ENCODE measurements at places on chromosomes 12 and 14. TPM values are rescaled to one million over a fixed set of nuclear protein-coding genes. Genes with fewer than 3 reads are reported as not detected.
A peak's percentile ranks its signal among the peaks of the same experiment; 100 is the strongest.

DNA sequence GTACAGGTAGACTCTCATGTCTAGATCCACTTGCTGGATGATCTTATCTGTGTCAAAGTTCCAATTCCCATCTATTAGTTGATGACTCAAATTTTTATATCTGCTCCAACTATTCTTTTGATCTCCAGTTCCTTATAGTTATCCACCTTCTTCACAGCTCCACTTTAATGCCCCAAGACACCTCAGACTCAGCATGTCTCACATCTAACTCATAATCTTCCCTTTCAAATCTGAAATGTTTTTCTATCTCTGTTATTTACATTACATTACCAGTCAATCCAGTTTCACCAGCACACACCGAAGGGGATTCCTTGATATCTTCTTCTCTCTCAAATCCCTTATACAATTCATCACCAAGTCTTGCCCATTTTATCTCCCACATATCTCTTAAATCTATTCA, 3.7 kb upstream of the METAP2 start:
- DNase-seq: peak; percentile 67

PLCZ1 gene
- total RNA-seq: not detected

TAS2R10 gene
- total RNA-seq: 0.58 TPM

- no peak for DNase-seq
Measured at GRCh38 chr12:124663206-124663605, 95.8 kb upstream of the NCOR2 start.

GRCh38 chr12:27220055-27220987, 23.8 kb upstream of the STK38L start:
- DNase-seq: no peak

DNA sequence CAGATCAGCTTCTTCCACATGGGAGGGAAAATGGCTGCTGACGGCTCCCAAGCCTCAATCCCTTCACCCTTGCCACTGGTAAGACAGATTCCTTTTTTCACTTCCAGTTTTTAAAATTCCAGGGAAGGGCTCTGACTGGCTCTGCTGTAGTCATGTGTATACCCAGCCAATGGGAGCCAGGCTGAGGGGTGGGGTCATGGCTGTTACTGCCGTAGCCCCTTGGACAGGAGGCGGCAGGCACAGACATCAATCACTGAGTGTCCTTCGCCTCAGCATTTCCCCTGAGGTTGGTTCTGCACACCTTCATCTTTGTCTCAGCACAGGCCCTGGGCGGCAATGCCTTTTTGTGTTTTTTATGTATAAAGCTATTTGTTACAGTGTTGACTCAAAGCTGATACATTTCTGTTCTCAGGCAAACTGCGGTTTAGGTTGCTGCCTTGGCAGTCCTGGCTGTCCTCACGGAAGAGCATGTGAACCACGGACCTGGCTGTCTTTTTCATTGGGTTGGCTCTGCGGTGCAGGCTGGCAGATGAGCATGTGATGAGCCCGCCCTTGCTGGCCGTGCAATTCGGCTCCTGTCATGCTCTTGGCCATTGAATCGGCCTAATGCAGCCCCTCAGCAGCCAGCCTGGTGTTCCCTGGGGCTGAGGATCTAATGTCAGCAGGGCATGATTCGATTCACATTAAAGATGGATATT, 74.3 kb downstream of the PPM1A start:
- DNase-seq: peak; percentile 49

CCDC175 gene
- not detected for total RNA-seq

RARG gene
- total RNA-seq: 73.5 TPM

- DNase-seq: peak; percentile 82
Measured at GRCh38 chr12:123062681-123063486, 82.4 kb downstream of the ARL6IP4 start.

ANO2 gene
- total RNA-seq: not detected

DNA sequence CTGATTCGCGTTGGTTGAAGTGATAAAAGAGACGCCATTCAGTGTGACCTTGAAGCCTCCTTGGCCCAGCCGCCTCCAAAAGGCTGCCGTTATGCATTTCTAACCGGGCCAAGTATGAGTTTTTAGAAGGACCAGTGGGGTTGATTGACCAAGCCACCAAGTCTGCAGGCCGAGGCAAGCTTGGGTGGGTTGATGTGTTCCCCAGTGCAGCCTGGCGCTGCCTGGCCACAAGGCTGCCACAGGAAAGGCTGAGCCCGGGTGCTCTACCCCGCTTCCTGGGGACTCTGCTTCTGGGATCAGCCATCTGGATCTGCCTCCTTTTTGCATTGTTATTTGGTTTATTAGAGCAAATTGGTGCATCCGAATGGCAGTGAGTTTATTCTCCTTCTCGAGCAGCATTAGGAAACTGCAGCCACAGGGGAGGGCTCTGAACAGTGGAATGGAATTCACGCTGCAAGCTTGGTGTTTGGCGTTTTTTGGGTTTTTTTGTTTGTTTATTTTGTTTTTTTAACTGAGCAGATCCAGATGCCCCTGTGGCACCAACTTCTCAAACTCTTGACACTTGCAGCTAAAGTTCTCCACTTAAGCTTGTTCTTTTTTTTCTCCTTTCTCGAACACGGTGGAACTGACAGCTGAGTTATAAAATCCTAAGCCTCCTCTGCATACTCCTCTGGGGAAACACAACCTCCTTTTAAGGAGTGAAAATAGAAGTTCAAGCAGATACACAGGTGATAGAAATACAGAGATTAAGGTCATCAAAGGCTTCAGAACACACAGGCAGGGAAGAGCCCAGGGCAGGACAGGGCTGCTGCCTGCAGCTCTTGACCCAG, 145.4 kb upstream of the FKBP4 start:
- DNase-seq: no peak

- DNase-seq: peak; percentile 66
Measured at GRCh38 chr12:116066381-116067230, 210.9 kb downstream of the MED13L start.

DNA sequence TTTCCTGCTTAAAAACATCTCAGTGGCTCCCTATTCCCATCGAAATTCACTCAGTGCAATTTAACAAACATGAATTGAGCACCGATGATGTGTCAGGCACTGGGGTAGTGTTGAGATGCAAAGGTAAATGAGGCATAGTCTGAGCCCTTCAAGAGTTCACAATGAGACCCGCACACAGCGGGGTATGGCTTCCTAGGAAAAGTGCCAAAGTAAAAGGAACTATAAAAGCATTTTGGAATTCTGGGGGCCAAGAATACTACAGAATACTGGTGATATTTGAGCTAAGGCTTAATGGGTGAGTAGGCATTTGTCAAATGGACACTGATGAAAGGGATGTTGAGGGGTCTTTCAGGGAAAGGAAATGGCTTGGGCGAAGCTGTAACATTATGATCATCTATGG, 315.4 kb downstream of the DPF3 start:
- DNase-seq: no peak

DNA sequence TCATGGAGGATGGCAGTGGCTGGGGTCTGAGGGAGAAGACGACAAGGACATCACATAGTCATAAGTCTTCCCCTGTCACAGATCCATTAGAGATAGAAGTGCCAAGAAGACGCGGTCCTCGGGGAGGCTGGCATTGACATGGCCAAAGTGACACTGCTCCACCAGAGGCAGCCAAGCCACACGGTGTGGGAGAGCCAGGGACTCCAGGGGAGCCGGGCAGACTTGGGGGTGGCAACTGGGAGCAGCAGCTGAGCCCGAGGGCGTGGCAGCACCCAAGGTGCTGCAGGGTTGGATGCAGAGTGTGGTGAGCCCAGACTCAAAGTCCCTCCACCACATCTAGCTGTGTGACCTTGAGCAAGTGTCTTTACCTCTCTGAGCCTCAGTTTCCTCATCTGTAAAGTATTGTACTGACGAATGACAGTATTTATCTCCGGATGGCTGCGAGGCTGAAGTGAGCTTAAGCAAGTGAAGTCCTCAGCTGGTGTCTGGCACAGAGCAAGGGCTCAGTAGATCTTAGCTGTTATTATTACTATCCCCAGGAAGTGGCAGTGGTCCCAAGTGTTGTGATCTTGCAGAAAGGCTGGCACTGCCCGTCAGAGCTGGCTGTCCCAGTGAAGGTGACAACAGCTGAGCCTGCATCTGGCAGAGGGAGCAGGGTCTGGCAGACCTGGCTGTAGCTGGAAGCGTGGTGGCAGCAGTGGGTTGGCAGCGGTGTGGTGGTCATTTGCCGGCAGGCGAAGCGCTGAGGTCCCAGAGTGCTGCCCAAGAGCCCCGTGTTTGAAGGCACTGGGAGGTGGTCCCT, 54.9 kb downstream of the ZNF664 start:
- no peak for DNase-seq

LTBP2 gene
- total RNA-seq: 17.4 TPM

CMKLR1 gene
- total RNA-seq: not detected

DNA sequence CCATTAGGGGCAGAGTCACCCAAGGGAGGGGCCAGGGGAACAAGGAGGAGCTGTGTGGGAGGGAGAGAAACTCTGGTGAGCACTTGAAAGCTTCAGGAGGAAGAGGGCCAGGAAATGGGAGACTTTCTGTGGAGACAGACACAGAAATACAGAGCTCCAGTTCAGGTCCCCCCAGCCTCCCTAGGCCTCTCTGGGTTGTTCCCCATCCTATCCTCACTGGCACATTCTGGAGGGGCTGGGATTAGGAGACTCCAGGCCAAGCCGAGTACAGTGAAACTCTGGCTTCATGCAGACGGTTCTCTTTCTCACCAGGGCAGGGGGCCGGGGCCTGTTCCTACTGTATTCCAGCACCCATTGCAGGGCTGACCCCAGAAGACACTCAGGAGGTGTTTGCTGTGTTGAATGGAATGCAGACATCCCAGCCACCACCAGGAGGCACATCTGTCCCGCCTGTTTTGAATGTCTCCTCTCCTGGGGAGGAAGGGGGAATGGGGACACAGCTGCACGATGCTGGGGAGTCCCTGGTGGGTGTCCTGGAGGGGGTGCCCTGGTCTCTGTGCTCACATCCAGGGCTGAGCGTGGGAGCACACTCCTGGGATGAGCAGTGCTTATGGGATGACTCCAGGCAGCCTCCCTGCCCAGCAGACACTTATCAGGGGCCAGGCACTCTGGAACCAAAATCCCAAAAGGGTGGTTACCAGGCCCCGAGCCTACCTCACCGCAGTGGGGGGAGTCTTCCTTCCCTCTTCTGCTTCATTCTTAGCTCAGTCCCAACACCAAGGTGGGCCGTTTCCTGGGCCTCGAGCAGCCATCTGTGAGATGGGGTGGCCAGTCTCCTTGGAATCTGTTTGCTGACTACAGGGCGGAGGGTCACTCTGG, 5.5 kb upstream of the KRT84 start:
- peak; percentile 62 for DNase-seq

GRCh38 chr14:60241091-60241490, 7.9 kb upstream of the PPM1A start:
- no peak for DNase-seq

GRCh38 chr12:51852404-51853137, 4.1 kb upstream of the FIGNL2 start:
- no peak for DNase-seq

DNA sequence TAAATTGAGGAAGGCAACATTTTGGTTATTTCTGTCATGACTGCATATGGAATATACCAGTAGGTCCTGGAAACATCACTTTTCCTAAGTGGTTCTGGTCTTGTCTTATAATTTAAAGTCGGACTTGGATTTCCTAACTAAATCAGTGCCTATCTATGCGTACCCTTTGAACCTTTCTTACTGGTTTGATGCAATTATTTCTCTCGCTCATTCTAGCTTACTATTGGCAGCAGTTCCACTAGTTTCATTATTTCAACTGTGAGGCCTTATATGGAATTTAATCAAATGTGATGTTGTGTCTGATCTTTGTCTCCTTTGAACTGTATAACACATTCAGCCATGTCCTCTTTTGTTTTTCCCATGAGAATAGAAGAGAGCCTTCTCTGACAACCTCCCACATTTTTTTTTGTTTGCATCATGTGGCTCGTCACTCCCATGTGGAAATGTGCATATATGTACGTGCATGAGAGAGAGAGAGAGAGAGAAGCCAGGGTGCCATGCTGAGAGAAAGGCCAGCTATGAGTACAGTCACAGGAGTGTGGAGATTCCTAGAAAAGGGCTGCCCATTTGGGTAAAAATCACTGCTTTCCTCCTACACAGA, 48.0 kb downstream of the AKAP6 start:
- no peak for DNase-seq

CD69 gene
- total RNA-seq: 0.75 TPM

GRCh38 chr12:66144791-66145754, 14.5 kb upstream of the LLPH start:
- peak; percentile 91 for DNase-seq

- DNase-seq: no peak
Measured at GRCh38 chr12:104303538-104304151, at the start of gene EID3. TSS of gene EID3 (plus strand) at chr12:104303739. CDS start at chr12:104303935, 196 bp downstream.

- DNase-seq: peak; percentile 70
Measured at GRCh38 chr14:66359500-66359899, 126.7 kb upstream of the CCDC196 start.

RPL10L gene
- total RNA-seq: not detected

OR4K2 gene
- total RNA-seq: not detected

All from PC-3 (cell line).